Panc1 (cell line): ENCODE measurements at places on chromosomes 2 and 18. TPM values are rescaled to one million over a fixed set of nuclear protein-coding genes. Genes with fewer than 3 reads are reported as not detected.
A peak's percentile ranks its signal among the peaks of the same experiment; 100 is the strongest.

- DNase-seq = no peak
These were observed 60.4 kb downstream of the RHOB start for GRCh38 chr2:20507166-20507692.

DNA sequence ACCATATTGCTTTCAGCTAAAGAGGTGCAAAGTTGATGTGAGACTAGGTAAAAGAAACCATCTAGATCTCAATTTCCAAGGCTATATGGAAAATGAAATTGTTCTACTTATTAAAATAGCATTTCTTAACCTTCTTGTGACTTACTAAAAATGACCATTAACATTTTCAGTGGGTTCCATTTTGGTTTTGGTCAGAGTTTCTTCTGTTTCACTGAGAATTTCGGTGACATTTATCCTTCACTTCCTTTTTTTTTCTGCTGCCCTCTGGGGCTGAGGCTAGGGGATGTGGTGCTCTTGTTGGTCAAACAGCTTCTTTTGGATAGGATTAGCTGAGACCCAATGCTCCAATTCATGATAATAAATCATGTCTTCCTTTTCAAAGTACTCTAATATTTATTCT, 44.3 kb upstream of the REL start:
- no peak for DNase-seq

- no peak for DNase-seq
These were observed 55.6 kb upstream of the TEX51 start for GRCh38 chr2:126843081-126843480.

- DNase-seq = no peak
These were observed 8.2 kb downstream of the ADAM17 start for GRCh38 chr2:9547262-9547991.

GRCh38 chr2:133139847-133140533, 428.3 kb downstream of the NCKAP5 start:
- DNase-seq = no peak

GRCh38 chr18:79442508-79443221, 46.9 kb downstream of the NFATC1 start:
- no peak for DNase-seq

DNA sequence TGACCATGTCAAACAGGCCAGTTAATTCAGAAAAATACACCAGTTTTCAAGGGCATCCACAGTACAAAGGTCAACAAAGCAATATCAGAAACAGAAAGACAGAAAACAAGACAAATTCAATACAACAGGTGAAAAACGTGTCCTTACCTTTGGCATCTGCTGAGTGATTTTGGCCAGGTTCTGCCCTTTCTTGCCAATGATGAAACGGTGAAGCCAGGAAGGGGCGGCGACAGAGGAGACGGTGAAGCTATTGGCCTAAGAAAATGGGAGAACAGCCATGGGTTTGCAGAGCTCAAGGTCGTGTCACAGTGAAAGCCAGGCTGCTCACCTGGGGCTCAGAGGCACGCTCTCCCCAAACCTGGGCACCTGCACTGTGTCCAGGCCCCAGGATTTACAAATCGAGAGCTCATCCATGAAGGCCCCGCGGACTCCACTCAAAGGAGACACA, 60.5 kb downstream of the HDLBP start:
- DNase-seq = no peak

DNA sequence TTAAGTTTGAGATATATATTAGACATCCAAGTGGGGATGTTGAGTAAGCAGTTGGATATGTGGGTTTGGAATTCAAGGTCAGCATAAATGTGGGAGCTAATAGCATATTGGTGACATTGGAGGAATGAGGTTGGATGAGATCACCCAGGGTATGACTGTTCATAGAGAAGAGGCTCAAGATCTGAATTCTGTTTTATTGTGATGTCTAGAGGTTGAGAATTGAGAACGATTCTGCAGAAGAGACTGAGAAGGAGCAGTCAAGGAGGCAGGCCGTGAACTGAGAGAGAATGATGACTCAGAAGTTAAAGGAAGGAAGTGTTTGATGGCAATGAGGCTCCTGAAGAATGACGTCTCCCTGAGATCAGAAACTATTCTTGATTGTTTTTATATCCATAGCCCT, 5.9 kb downstream of the SERPINB11 start:
- no peak for DNase-seq

SNTG2 gene
- total RNA-seq = not detected

PPP1R1C gene
- 2.6 TPM for total RNA-seq

GRCh38 chr2:231046916-231047273, 9.6 kb downstream of the C2orf72 start:
- DNase-seq = no peak

- DNase-seq = no peak
These were observed 22.3 kb upstream of the RHOB start for GRCh38 chr2:20424300-20425290.

GRCh38 chr2:216519154-216519762, 20.6 kb downstream of the RPL37A start:
- DNase-seq = no peak

GRCh38 chr18:3603421-3604234, 153.7 kb downstream of the TGIF1 start:
- DNase-seq = peak; percentile 92

DSG1 gene
- total RNA-seq = not detected

- no peak for DNase-seq
These were observed 200.1 kb downstream of the ARHGAP15 start for GRCh38 chr2:143329288-143329687.

GRCh38 chr2:239118264-239118663, 270.4 kb downstream of the TWIST2 start:
- no peak for DNase-seq

GRCh38 chr2:142973160-142973821, 95.8 kb downstream of the KYNU start:
- no peak for DNase-seq

DNA sequence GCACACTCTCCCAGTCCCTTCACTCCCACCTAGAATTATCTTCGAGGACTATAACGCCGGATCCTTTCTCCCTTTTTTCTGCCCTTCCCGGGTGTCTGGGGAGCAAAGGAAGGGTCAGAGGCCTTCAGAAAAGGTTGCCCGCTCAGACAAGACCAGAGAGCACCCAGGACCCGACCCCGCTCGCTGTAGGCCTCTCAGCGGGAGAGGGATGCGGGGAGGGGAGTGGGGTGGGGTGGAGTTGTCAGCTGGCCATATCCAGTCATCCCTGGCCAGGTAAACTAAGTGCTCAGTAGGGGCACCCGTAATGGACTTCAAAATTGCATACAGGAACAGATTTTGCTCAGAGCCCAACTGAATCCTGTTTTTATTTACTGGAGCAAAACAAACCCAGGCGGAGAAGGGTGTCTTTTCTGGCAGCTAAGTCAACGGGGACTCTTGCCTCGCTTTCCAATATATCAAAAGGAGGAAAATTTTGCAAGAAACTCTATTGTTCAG, 65.0 kb downstream of the NOL4 start:
- no peak for DNase-seq

DNA sequence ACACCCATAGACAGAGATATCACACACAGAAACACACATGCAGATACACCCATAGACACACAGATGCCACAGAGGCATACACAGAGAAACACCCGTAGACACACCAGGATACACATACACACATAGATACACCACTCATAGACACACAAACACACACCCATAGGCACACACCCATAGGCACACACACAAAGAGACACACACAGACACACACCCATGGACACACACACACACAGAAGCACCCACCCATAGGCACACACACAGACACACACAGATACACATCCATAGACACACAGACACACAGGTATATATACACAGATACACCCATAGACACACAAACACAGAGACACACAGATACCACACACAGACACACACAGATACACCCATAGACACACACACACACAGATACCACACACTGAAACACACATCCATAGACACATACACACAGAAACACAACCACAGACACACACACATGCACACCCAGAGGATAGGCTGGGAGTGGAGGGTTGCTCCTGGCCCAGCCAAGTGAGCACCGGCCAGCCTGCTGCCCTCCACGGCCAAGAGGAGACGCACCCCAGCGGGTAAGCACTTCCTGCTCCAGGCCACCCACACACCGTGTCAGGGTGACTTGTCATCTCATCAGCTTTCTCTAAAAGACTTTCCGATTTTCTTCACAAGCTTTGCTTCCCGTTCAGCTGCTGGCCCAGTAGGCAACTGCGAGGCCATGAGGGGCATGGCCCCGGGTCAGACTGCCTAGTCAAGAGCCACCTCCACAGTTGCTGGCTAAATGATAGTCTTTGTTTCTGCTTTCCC, 14.1 kb upstream of the CNNM3 start:
- DNase-seq = no peak

DNA sequence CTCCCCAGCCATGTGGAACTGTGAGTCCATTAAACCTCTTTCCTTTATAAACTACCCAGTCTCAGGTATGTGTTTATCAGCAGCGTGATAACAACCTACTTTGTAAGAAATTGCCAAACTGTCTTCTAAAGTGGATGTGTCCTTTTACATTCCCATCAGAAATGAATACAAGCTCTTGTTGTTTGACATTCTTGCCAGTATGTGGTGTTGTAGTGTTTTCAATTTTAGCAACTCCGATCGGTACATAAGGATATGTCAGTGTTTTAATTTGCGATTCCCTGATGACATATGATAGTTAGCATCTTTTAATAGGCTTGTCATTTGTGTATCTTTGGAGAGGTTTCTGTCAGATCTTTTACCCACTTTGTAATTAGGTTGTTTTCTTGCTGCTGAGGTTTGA, 1156.3 kb upstream of the CRIM1 start:
- no peak for DNase-seq

CDH20 gene
- total RNA-seq = not detected

- no peak for DNase-seq
These were observed 28.0 kb downstream of the RFX8 start for GRCh38 chr2:101446869-101447268.

LYG2 gene
- not detected for total RNA-seq

- DNase-seq = no peak
These were observed 199.2 kb downstream of the RAD51AP2 start for GRCh38 chr2:17319090-17319489.

- DNase-seq = no peak
These were observed 139.7 kb downstream of the LRP2 start for GRCh38 chr2:169222665-169223064.

- no peak for DNase-seq
These were observed 163.1 kb downstream of the TTC32 start for GRCh38 chr2:19738707-19739106.

DNA sequence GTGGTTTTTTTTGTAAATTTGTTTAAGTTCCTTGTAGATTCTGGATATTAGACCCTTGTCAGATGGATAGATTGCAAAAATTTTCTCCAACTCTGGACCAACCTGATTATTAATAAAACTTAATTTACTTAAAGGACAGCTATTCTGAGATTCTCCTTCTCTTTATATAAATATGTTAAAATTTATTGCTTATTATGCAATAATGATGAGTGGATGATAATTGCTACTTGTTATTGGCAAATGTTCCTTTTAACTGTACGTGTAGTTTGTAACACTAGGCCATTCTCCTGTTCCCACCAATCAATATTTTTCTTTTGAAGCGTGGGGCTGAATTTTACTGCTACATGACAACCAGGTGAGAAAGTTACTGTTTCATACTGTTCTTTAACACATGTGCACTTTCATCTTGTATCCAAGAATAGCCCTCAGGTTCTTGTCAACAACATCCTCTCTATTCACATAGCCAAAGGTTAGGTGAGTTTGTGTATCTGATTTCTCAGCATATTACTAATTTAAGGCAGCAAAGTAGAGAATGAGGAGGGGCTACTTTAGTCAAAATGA, 16.6 kb upstream of the STK17B start:
- no peak for DNase-seq

- no peak for DNase-seq
These were observed 330.7 kb downstream of the AGPS start for GRCh38 chr2:177723235-177723634.

DNA sequence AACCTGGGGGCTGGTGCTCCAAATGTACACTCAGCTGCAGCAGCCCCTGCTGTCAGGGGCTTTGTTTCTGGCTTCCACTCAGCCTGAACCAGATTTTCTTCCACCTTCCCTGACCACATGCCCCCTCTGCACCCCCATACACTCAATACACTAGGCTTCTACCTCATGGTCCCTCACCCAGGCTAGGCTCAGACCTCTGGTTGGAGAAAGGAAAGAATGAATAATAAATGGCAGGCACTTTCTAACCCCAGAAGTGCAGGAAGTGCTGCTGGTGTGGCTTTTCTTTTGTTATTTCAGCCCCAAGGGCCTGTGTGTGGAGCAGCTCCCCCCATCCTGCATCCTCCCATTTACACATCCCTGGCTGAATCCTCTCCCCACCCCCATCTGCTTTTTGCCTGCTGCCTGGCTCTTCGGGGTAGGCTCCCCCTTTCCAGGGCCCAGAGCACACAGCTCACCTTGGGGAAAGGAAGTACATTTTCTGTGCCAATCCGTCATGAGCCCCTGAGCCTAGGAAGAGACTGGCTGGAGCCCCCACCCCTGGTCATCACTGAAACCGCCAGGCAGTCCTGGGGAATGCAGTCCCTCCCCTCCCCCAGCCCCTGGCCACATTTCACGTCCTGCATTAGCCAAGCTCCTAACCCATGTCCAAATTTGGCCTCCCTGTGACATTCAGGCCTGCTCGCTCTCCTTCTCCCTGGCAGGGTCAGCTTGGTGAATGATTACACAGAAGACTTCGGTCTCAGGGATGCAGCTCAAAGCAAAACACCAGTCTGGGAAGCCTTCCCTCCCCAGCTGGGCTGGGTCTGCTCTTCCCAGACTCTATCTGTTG, 2.6 kb downstream of the DYSF start:
- DNase-seq = no peak

GRCh38 chr2:120393456-120393855, 47.5 kb downstream of the INHBB start:
- DNase-seq = no peak

- no peak for DNase-seq
These were observed 647 bp downstream of the PSME4 start for GRCh38 chr2:53969968-53970723.

DNA sequence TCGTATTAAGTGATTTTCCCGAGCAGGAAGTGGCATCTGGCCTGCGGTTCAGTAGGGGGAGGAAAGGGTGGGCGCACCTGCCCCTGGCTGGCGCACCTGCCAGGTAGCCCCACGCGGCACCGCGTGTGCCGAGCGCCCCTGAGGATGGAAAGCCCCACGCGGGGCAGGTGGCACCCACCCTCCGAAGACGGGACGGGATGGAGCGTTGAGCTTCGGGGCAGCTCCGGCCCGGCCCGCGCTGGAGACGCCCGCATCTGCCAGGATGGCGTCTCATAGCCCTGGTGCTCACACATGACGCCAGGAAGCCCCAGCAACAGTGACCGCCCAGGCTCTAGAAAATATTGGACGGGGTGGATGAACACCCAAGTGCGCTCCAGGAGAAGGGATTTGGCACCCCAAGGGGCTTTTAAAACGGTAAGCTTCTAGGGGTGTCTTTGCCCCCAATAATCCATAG, 2.5 kb upstream of the NFATC1 start:
- DNase-seq = no peak

UCN gene
- 4.4 TPM for total RNA-seq

ASB3 gene
- total RNA-seq = 12.9 TPM
